ENCODE measurements at places on chromosomes 13 and 19. TPM values are rescaled to one million over a fixed set of nuclear protein-coding genes. Genes with fewer than 3 reads are reported as not detected.
A peak's percentile ranks its signal among the peaks of the same experiment; 100 is the strongest.

- H3K4me1 ChIP-seq, result no peaks in the 10 kb centered on the region
- no peak overlapping the region for H3K27ac ChIP-seq
- H3K27me3 ChIP-seq, result no peaks in the 10 kb centered on the region
- H3K4me3 ChIP-seq, result no peak overlapping the region
These were observed 8.3 kb downstream of the CACTIN start for GRCh38 chr19:3618144-3618810.

DNA sequence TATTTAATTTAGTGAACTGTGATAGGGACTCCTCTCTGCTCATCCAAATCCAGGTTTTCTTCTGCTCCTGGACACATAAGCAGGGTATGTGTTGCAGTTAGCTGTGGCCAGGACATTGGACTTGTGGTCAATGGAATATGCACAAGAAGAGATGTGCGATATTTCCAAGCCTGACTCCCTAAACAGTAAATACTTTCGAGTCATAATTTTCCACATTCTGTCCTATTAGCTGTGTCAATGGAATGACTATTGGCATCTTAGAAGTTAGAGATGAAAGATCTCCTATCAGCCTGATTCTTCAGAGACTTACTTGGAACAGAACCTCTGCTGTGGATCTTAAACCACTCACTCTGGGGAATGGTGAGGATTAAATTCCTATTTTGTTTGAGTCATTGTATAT, 771.0 kb downstream of the EFNB2 start:
- no peak overlapping the region for H3K27ac ChIP-seq
- H3K4me3 ChIP-seq, result no peak overlapping the region
- DNase-seq, result no peak
- no peaks in the 10 kb centered on the region for H3K27me3 ChIP-seq

GRCh38 chr19:50933640-50934039, 19.2 kb downstream of the KLK5 start:
- no peak overlapping the region for H3K27ac ChIP-seq
- H3K27me3 ChIP-seq, result peaks cover 37% of the 10 kb centered on the region
- no peaks in the 10 kb centered on the region for H3K36me3 ChIP-seq
- no peaks in the 10 kb centered on the region for H3K4me1 ChIP-seq

DNA sequence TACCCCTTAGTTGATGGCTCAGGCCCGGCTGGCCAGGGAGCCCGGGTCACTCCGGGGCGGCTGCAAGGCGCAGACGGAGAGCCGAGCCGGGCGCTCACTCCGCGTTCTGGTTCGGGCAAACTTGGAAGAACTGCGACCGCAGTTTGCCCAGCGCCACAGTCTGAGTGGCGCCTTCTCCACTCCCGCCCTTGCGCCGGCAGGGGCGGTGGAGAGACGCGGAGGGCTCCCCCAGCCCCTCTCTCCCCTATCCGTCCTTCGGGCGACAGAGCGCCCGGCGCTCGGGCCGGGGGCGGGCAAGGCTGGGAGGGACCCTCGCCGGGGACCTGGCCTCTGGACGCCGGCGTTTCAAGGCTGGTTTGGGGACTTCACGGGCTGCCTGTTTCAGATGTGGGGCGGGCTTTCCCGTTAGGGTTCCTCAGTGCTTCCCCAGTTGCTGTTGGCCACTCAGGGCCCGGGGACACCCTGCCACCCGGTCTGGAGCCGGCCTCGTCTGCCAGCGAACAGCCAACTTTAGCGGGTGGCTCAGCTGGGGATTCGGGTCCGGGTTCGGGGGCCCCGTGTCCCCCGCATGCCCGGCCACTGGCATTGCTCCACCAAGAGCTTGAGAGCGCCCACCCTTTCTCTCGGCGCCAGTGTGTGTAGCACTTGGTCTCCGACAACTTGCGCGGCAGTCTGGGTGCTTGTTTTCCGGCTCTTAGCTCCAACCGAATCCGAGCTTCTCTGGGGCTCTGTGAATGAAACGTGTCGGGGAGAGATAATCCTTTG, 1.5 kb downstream of the GPC6 start:
- H3K36me3 ChIP-seq, result no peaks in the 10 kb centered on the region
- H3K27ac ChIP-seq, result peak overlapping the region; percentile 98
- peak overlapping the region; percentile 97 for H3K4me3 ChIP-seq
- no peaks in the 10 kb centered on the region for H3K27me3 ChIP-seq
- peaks cover 10% of the 10 kb centered on the region for H3K4me1 ChIP-seq
- DNase-seq, result peak; percentile 89

- no peaks in the 10 kb centered on the region for H3K27me3 ChIP-seq
- no peak overlapping the region for H3K27ac ChIP-seq
- H3K4me1 ChIP-seq, result peaks cover 5% of the 10 kb centered on the region
- no peaks in the 10 kb centered on the region for H3K36me3 ChIP-seq
- no peak overlapping the region for H3K4me3 ChIP-seq
These were observed 1394.3 kb upstream of the SLC10A2 start for GRCh38 chr13:104460554-104460953.

- peaks cover 5% of the 10 kb centered on the region for H3K36me3 ChIP-seq
- no peaks in the 10 kb centered on the region for H3K27me3 ChIP-seq
- H3K4me1 ChIP-seq, result peaks cover 4% of the 10 kb centered on the region
- H3K27ac ChIP-seq, result peak overlapping the region; percentile 65
These were observed 110.9 kb downstream of the SACS start for GRCh38 chr13:23322353-23323336.

DNA sequence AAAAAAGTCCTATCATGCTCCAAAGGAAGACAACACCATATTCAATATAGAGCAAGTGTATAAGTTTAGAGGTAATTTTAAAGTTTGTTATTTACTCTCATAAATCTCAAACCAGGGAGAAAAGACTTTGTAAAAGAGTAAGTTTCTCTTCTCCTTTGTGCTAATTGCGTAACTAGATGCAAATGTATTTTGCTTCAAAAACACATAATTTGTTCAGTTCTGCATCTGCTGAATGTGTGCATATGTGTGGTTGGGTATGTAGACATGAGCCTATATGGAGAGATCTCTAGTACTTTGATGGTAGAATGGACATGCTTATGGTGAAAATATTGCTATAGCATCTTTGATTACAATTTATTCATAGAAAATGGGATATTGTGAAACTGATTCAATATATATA, 17.8 kb upstream of the MIR17HG start:
- no peaks in the 10 kb centered on the region for H3K4me1 ChIP-seq
- no peaks in the 10 kb centered on the region for H3K36me3 ChIP-seq
- H3K27me3 ChIP-seq, result no peaks in the 10 kb centered on the region
- H3K4me3 ChIP-seq, result no peak overlapping the region
- no peak overlapping the region for H3K27ac ChIP-seq

- no peak overlapping the region for H3K27ac ChIP-seq
- H3K4me1 ChIP-seq, result no peaks in the 10 kb centered on the region
- no peaks in the 10 kb centered on the region for H3K36me3 ChIP-seq
- peaks cover 57% of the 10 kb centered on the region for H3K27me3 ChIP-seq
- peak; percentile 65 for DNase-seq
These were observed 31.4 kb upstream of the MTIF3 start for GRCh38 chr13:27481766-27482165.

GRCh38 chr13:68048802-68049359, 818.7 kb upstream of the PCDH9 start:
- DNase-seq, result no peak
- no peak overlapping the region for H3K27ac ChIP-seq
- no peaks in the 10 kb centered on the region for H3K36me3 ChIP-seq
- no peak overlapping the region for H3K4me3 ChIP-seq
- no peaks in the 10 kb centered on the region for H3K4me1 ChIP-seq

DNA sequence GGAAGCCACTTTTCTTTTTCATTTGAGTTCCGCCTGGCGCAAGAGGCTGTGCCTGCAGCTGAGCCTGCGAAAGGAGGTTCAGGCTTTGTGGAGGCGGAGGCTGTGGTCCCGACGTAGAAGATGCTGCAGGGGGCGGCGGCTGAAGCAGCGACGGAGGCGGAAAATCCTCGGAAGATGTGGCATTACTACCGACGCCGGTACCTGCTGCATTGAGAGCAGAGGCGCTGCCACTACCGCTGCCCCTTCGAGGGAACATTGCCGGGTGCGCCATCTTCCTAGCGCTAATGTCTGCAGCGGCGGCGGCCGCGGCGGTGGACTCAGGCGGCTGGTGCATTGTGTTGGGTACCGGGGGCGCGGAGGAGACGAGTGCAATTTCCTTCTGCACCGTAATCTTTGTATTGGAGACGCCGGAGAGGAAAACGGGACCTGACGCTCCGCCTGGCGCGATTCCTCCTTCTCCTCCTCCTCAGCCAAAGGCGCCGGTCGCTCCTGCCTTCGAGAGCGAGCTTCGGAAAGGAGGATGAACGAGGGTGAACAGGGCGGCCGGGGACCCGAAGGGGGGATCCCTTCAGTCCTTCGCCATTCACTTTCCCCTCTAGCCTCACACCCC, at the start of gene TSC22D1:
Gene TSC22D1, minus strand, starts transcription at position 590 of the 610 bp plus-strand sequence. Its CDS starts 256 bp downstream, at position 334.
- no peaks in the 10 kb centered on the region for H3K27me3 ChIP-seq
- peak; percentile 54 for DNase-seq
- H3K4me1 ChIP-seq, result peaks cover 38% of the 10 kb centered on the region
- H3K36me3 ChIP-seq, result peaks cover 22% of the 10 kb centered on the region
- peak within 1 kb of the TSS; percentile 89 for H3K4me3 ChIP-seq

DNA sequence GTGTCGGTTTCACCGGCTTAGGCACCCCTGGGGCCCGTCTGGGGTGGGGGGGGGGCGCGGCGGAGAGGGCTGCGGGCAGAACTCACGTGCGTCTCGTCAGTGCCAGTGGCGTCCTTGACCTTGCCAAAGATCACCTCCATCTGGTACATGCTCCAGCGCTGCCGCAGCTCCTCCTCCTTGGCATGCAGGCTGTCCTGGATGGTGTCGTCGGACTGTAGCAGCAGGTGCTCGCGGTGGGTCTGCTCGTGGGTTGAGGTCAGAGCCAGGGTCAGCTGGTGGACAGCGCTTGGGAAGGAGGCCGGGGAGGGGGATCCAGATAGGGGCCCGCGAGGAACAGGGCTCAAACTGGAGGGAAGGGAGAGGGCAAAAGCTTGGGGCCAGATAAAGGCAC, 4.7 kb upstream of the RGL3 start:
- H3K27ac ChIP-seq, result no peak overlapping the region
- H3K4me1 ChIP-seq, result no peaks in the 10 kb centered on the region
- H3K27me3 ChIP-seq, result no peaks in the 10 kb centered on the region
- peak; percentile 33 for DNase-seq

KLK15 gene
- not detected for polyA plus RNA-seq

- H3K27ac ChIP-seq, result no peak overlapping the region
- peaks cover 33% of the 10 kb centered on the region for H3K4me1 ChIP-seq
- no peak for DNase-seq
- H3K36me3 ChIP-seq, result no peaks in the 10 kb centered on the region
- no peak overlapping the region for H3K4me3 ChIP-seq
- H3K27me3 ChIP-seq, result no peaks in the 10 kb centered on the region
These were observed 456.3 kb downstream of the IRS2 start for GRCh38 chr13:109330123-109330522.

GRCh38 chr19:43639519-43640423, at the start of gene CADM4:
Gene CADM4 (minus strand): TSS chr19:43639850. CDS start chr19:43639790, 60 bp downstream.
- H3K27me3 ChIP-seq, result no peaks in the 10 kb centered on the region
- H3K36me3 ChIP-seq, result no peaks in the 10 kb centered on the region
- H3K4me1 ChIP-seq, result no peaks in the 10 kb centered on the region

CEACAM4 gene
- polyA plus RNA-seq, result not detected

DNA sequence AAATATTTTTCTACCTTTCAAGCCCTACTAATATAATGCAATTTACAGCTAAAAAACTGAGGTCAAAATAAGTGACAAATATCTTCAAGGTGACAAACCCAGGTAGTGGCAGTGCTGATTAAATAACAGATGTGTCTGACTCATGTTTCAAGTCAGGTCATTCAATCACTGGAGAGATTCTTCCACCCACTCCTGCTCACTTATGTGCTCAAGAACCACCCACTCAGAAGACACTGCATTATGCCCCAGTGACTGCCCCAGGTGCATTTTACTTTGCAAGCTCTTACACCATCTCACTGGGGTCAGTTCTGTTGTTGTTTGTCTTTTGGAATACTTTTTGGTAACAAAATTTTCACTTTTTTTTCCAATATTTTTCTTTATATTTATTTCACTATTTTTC, 2.2 kb downstream of the ZNF100 start:
- H3K36me3 ChIP-seq, result peaks cover 49% of the 10 kb centered on the region
- H3K4me1 ChIP-seq, result no peaks in the 10 kb centered on the region
- no peak overlapping the region for H3K27ac ChIP-seq
- no peak overlapping the region for H3K4me3 ChIP-seq
- no peak for DNase-seq
- no peaks in the 10 kb centered on the region for H3K27me3 ChIP-seq

- DNase-seq, result no peak
- H3K27ac ChIP-seq, result no peak overlapping the region
- H3K27me3 ChIP-seq, result no peaks in the 10 kb centered on the region
- no peaks in the 10 kb centered on the region for H3K36me3 ChIP-seq
- no peak overlapping the region for H3K4me3 ChIP-seq
- no peaks in the 10 kb centered on the region for H3K4me1 ChIP-seq
These were observed 550.5 kb downstream of the IRS2 start for GRCh38 chr13:109235901-109236300.

- no peak overlapping the region for H3K4me3 ChIP-seq
- DNase-seq, result no peak
- H3K36me3 ChIP-seq, result no peaks in the 10 kb centered on the region
- no peak overlapping the region for H3K27ac ChIP-seq
These were observed 253.8 kb downstream of the DACH1 start for GRCh38 chr13:71613066-71613745.

- H3K27me3 ChIP-seq, result no peaks in the 10 kb centered on the region
- H3K4me3 ChIP-seq, result no peak overlapping the region
- H3K36me3 ChIP-seq, result no peaks in the 10 kb centered on the region
- peaks cover 8% of the 10 kb centered on the region for H3K4me1 ChIP-seq
These were observed 23.0 kb downstream of the IER2 start for GRCh38 chr19:13173139-13173737.

SUGT1 gene
- polyA plus RNA-seq, result 18.6 TPM

- no peaks in the 10 kb centered on the region for H3K4me1 ChIP-seq
- peaks cover 6% of the 10 kb centered on the region for H3K36me3 ChIP-seq
- DNase-seq, result no peak
These were observed 17.5 kb downstream of the LATS2 start for GRCh38 chr13:21043898-21044297.

DNA sequence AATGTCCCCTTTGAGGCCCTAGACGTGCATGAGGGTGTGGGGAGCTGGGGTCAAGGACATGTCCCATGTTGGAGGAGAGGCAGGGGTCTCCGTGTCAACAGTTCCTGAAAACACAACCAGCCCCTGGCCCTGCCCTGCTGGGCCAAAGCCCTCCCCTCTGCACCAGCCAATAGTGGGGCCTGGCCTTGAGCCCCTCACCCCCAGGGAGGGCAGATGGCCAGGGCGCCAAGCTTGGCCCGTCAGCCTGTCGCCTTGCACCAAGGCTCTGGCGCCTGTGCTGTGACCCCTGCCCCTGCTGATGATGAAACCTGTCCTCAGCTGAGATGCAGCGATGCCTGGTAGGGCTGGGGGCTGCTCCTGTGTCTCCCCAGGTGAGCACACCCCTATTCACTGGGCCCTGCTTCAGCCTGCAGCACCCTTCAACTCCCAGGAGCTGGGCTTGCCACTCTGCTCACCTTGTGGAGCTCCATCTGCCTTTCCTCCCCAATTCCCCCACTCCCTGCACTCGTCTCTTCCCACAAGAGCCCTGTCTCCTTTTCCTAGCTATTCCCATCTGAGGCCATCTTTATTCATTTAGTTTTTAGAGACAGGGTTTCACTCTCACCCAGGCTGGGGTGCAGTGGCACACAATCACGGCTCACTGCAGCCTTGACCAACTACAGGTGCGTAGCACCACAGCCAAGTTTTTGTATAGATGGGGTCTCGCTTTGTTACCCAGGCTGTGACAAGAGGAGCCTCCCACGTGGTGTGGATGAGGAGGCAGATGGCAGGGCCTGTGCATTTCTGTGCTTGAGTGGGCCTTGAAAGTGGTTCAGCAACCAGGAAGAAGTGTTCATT, 2.1 kb upstream of the HAMP start:
- peaks cover 9% of the 10 kb centered on the region for H3K36me3 ChIP-seq
- no peak overlapping the region for H3K27ac ChIP-seq
- H3K27me3 ChIP-seq, result peaks cover 31% of the 10 kb centered on the region
- no peak for DNase-seq
- no peak overlapping the region for H3K4me3 ChIP-seq

- no peak for DNase-seq
- no peak overlapping the region for H3K4me3 ChIP-seq
- H3K27me3 ChIP-seq, result no peaks in the 10 kb centered on the region
These were observed 1471.7 kb upstream of the PRR20A start for GRCh38 chr13:55669051-55669450.

Measured in SK-N-SH (cell line).